ENCODE measurements at places on chromosomes 2 and 18.

GRCh38 chr18:39969803-39970494 is 1985.1 kb upstream of the PIK3C3 start:
- no peak for DNase-seq

- no peak for DNase-seq
These were observed 63.7 kb upstream of the ZCCHC2 start for GRCh38 chr18:62458868-62459716.

DNA sequence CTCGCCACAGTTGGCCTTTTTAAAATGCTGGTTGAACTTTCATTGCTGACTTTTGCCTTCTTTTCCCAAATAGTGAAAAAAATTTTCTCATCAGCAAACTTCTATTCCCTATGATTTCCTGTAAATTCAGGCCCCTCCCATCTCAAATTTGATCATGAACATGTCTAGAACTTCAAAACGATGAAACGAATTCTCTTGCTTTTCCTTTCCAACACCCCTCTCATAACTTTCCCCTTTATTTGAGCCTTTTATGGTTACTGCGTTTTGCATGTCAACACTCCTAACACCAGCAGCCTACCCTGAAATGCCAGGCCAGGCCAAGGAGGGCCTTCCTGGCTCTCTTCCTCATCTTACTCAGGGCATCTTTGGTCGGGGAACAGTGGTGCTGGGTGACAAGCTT is 1.7 kb upstream of the HOXD13 start:
- no peak for DNase-seq

GRCh38 chr2:223800908-223801307 is 36.5 kb downstream of the AP1S3 start:
- no peak for DNase-seq

DNA sequence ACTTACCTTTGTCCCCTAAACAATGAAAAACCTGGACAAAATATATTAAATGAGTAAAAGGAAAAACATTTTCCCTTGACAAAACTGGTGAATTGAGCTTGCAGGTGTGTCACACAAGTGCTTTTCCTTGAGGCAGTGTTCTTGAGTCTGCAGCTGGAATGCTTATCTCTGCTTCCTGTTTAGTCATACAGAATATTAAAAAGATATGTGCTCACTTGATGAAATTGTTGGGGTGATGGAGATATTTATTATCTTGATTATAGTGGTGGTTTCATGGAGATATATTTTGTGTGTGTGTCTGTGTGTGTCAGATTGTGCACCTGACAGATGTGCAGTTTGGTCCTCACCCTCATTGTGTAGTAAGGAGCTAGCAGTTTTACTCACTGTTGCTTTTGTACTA is 3.3 kb downstream of the TAF1B start:
- DNase-seq: no peak

DNA sequence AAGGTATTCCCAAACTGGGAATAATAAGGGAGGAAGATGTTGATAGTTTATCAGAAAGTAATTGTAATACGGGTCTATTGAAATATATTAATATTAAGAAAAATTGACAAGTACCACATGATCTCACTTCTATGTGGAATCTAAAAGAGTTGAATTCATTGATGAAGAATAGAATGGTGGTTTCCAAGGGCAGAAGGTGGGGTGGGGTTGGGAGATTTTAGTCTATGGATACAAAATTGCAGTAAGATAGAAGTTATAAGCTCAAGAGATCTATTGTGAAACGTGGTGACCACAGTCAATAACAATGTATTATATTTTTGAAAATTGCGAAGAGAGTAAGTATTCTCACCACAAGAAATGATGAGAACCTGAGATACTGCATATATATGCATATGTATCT is 38.9 kb downstream of the COL3A1 start:
- no peak for DNase-seq

DNA sequence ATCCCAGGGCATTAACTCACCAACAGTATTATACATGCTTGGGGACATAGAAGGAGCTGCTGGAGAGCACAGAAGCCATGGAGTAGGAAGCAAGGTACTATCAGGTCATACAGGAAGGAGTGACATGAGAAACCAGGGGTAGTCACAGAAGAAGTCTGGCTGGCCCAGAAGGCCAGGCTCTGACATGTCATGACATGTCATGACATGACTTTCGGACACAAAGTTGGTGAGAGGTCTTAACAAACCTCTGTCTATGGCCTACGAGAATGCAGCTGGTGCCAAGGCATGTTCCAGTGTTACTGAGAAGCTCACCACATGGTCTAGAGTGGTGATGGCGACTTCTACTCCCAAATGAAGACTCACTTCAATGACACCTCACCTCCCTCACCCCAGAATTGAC is 3.3 kb upstream of the CERS6 start:
- DNase-seq: no peak

- no peak for DNase-seq
These were observed 22.1 kb downstream of the TNP1 start for GRCh38 chr2:216837740-216838139.

DNA sequence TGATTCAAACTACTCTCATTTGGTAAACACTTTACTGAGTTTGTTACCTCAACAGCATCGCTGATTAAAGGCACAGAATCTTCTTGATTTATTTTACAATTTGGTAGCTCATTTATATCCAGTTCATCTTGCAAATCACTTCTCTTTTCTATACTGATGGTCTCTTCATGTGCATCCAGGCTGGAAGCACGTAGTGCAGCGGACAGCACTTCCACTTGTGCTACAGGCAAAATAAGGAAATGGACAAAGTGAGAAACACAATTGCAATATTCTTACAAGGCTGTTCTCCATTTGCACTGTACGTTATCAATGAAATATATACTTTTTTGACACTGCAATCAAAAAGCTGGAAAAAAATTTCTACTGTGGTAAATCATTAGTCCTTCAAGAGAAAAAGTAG is 51.0 kb downstream of the PPP4R1 start:
- DNase-seq: no peak

GRCh38 chr2:100006516-100006915 is 135.9 kb downstream of the AFF3 start:
- DNase-seq: no peak

DNA sequence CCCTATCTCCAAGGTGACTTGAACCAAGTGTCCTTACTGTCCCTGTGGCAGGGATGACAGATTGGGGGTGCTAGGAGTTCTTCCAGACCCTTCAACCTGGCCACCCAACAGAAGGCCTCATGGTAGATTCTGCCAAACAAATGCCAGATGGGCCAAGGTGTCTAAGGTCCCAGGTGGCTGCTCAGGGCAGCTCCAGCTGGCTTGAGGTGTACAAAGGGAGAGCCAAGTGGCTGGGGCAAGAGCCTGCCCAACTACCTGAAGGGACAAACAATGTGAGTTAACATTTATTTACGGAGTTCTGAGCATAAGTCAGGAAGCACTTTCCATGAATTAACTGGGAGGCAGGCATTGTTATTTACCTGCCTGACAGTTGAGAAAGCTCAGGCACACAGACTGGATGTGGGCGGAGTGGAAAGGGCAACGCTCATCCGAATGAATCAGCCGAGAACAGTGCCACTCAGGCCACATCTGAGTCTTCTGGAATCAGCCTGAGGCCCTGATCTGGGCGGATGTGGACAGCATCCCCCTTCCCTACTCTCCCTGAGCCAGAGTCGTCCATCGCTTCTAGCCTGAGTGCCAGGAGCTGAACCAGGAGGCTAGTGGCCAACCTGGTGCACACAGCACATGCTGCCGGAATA is 4.4 kb upstream of the KCNIP3 start:
- DNase-seq: peak; percentile 78

- DNase-seq: no peak
These were observed 25.5 kb downstream of the EPB41L3 start for GRCh38 chr18:5518179-5518770.

GRCh38 chr2:241454837-241455485 is 53.4 kb downstream of the STK25 start:
- DNase-seq: no peak

GRCh38 chr2:71526975-71527374 is 73.6 kb downstream of the DYSF start:
- DNase-seq: peak; percentile 33

DNA sequence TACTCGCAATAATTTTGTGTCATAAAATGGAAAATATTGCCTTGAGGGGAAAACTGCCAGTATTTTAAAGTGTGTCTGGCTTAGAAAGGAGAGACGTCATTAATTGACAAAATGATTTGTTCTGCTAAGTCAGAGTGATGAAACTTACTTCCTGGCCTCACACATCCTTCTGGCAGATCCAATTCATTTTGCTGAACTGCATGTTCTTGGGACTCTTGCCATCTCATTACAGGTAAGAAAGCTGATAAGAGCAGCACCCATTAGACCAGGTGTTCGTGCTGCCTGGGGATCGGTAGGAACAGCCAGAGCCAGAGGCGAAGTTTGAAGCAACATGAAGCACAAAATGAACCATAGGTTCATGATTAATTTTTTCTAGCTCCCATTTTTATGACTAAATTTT is 38.0 kb downstream of the KCNE4 start:
- no peak for DNase-seq

DNA sequence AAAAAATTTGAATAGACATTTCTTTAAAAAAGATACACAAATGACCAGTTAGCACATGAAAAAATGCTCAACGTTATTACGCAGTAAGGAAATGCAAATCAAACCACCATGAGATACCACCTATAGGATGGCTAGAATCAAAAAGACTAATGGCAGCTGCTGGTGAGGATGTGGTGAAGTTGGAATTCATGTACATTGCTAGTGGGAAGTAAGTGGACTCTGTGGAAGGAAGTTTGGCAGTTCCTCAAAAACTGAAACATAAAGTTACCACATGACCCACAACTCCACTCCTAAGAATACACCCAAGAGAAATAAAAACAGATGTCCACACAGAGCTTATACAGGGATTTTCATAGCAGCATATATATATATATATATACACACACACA is 51.2 kb downstream of the MBP start:
- no peak for DNase-seq

DNA sequence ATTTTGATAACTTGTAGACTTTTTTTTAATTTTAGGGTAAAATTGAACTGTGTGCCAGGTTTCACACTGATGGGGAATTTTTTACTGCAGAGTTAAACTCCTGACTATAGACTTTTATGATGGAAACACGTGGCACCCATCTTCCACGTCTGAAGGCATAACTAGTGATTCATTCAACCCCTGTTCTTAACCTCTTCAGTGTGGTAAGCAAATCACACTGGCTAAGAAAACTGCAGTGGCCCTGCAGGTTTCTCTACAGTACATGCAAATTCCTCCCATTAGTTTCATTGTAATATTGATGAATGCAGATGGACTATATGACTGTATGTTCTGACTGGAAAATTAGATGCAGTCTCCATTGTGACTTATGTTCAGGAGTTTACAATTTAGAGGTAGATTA is 47.2 kb downstream of the SMAD4 start:
- no peak for DNase-seq

DNA sequence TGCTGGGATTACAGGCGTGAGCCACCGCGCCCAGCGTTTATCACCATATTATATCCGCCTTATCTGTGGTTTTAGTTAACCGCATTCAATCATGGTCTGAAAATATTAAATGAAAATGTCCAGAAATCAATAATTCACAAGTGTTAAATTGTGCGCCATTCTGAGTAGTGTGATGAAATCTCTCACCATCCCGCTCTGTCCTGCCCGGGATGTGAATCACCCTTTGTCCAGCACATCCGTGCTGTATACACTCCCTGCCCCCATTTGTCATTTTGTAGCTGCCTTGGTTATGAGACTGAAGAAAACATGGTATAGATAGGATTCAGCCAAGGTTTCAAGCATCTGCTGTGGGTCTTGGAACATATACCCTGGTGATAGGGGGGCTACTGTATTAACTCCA is 70.7 kb downstream of the TIMM21 start:
- DNase-seq: peak; percentile 4

GRCh38 chr2:232652505-232652851 is 19.1 kb downstream of the EFHD1 start:
- DNase-seq: no peak

GRCh38 chr2:184938221-184938985 is 340.1 kb downstream of the ZNF804A start:
- no peak for DNase-seq

- peak; percentile 26 for DNase-seq
These were observed 287.3 kb upstream of the HS6ST1 start for GRCh38 chr2:128605931-128606330.

- no peak for DNase-seq
These were observed 193.3 kb downstream of the RNF152 start for GRCh38 chr18:61699397-61700110.

DNA sequence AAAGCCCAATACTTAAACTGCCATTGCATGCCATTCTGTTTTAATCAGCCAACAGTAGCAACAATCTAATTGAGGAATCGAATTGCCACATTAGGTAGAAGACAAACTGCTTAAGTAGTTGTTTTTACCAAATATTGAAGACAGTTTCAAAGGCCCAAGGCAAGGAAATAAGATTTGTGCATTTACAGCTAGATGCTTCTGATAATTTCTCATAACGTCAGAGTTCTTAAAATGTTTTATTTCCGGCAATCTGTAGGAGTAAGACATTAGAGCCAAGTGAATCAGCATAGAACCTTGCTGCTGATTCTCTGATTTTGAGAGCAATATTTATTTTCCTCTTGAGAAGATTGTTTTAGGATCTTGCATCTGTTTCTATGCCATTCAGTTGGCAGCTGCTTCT is 174.3 kb downstream of the RBM43 start:
- DNase-seq: no peak

- DNase-seq: peak; percentile 29
These were observed 23.3 kb downstream of the TTC32 start for GRCh38 chr2:19878268-19879046.

DNA sequence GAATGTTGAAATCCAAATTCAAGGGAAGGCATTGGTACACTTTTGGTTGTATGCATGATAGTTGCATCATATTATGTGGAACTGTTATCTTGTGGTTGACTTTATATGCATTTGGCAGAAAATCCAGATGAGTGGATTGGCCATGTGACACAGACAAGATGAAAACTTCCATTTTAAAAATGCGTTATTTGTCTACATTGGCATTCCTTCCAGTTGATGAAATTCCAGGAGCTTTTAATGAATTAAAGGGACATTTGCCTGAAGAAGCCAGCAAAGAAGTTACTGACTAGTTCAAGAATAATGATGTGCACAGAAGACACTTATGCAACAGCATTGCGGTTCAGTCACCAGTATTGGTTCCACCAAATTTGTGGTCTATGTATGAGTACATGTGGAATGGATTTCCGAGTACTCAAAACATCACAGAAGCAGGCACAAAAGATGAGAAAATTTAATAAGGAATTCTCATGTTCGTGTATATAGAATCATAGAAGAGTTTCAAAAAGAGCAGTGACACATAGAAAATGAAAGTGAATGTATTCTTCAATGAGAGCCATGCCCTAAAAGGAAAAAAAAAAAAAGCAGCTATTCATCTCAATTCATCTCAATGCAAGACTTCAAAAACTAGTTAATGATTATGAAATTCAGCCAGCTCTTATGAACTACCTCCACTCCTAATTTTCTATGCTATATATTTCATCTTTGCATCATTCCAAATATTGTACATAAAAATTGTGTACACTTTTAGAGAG is 232.1 kb downstream of the RBM43 start:
- DNase-seq: no peak

Data from islet precursor cell (in vitro differentiated cells).